ENCODE measurements at places on chromosomes 6 and 20.

- no peaks in the 10 kb centered on the region for H3K36me3 ChIP-seq
- H3K4me1 ChIP-seq: peaks cover 65% of the 10 kb centered on the region
- no peak overlapping the region for H3K27ac ChIP-seq
These were observed 36.0 kb downstream of the STK35 start for GRCh38 chr20:2137552-2138201.

GRCh38 chr6:10413850-10414738 is 780 bp downstream of the TFAP2A start:
- H3K27me3 ChIP-seq: peaks cover 83% of the 10 kb centered on the region
- H3K4me3 ChIP-seq: no peak overlapping the region
- no peak overlapping the region for H3K27ac ChIP-seq
- peaks cover 45% of the 10 kb centered on the region for H3K4me1 ChIP-seq
- DNase-seq: no peak
- no peaks in the 10 kb centered on the region for H3K36me3 ChIP-seq

- no peaks in the 10 kb centered on the region for H3K36me3 ChIP-seq
- H3K4me1 ChIP-seq: peaks cover 55% of the 10 kb centered on the region
- no peak for DNase-seq
- no peaks in the 10 kb centered on the region for H3K27me3 ChIP-seq
- peak overlapping the region; percentile 12 for H3K27ac ChIP-seq
These were observed 256.3 kb upstream of the TAB2 start for GRCh38 chr6:149060985-149061760.

DNA sequence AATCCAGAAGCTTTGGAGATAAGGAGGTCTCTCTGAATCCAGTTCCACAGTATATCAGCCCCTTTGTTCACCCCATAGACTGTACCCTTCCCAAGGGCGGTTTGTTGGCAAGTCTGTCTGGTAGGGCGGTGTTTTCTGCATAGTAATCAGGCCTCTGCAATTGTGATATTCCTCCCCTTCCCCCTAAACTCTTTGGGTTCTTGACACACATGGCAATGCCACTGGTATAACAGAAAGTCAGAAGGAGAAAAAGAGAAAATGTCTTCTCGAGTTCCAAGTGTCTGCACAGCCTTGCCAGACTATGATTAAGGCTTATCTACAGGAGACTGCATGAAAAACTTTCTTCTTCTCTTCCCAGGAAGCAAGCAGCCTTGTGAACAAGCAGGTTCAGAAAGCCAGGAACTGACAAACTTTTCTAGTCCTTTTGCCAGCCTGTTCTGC is 45.6 kb downstream of the FOXO3 start:
- H3K36me3 ChIP-seq: no peaks in the 10 kb centered on the region
- H3K27me3 ChIP-seq: no peaks in the 10 kb centered on the region
- peaks cover 67% of the 10 kb centered on the region for H3K4me1 ChIP-seq
- H3K27ac ChIP-seq: no peak overlapping the region
- no peak overlapping the region for H3K4me3 ChIP-seq
- DNase-seq: no peak

DNA sequence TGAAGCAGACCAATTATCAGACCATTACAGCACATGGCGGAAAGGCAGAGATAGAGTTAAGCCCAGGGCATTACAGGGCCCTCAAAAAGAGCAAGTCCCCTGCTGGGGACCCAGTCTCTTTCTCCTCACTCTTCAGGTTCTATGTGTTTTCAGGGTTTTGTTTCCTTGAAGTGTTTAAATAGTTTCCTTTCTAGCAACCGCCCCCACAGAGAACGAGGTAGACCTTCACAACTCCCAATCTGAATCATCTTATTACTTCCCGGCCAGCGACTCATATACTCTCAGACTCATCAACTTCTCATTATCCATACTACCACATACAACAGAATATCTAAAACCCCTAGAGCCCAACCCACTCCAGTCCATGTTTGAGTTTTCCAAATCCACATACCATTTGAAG is 526.6 kb upstream of the ARID1B start:
- H3K27me3 ChIP-seq: no peaks in the 10 kb centered on the region
- H3K4me3 ChIP-seq: no peak overlapping the region
- no peak for DNase-seq
- no peak overlapping the region for H3K27ac ChIP-seq
- no peaks in the 10 kb centered on the region for H3K4me1 ChIP-seq

- no peaks in the 10 kb centered on the region for H3K36me3 ChIP-seq
- no peaks in the 10 kb centered on the region for H3K27me3 ChIP-seq
- H3K4me3 ChIP-seq: no peak overlapping the region
- H3K27ac ChIP-seq: no peak overlapping the region
- no peak for DNase-seq
These were observed 61.4 kb upstream of the MOCS1 start for GRCh38 chr6:39995633-39996032.

DNA sequence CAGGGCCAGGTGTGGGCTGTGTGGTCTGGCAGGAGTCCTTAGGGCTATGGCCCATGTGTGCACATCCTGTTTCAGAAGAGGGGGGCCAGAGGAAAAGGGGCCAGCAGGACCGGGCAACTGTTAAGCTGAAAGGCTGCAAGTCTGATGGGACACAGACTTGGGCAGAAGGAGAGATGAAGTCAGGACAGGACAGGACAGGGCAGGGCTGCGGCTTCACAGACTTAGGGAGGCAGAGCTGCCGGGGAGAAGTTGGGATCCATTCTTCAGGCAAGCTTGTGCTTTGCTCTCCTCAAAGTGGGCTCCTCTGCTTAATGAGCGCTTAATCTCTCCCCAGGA is 28.7 kb downstream of the MOCS1 start:
- H3K27ac ChIP-seq: no peak overlapping the region
- DNase-seq: no peak
- H3K4me3 ChIP-seq: no peak overlapping the region
- peaks cover 2% of the 10 kb centered on the region for H3K4me1 ChIP-seq
- H3K36me3 ChIP-seq: peaks cover 7% of the 10 kb centered on the region
- no peaks in the 10 kb centered on the region for H3K27me3 ChIP-seq

DNA sequence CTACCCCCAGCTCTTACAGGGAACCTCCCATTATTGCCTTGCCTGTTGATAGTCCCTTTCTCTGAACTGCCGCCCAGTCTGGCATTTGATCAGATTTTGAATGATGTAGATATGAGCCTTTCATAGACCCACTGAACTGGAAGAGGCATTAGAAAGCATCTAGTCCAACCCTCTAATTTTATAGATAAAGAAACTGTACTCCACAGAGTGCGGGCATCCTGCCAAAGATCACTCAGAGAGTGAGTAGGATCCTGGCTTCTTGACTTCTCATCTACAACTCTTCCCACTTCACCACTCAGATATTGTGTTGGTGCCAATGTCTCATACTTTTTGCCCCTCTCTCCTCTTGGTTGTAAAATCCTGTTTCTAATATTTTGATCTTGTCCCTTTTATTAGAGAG is 179.2 kb upstream of the BMP2 start:
- DNase-seq: peak; percentile 54
- no peaks in the 10 kb centered on the region for H3K4me1 ChIP-seq
- H3K36me3 ChIP-seq: no peaks in the 10 kb centered on the region
- no peak overlapping the region for H3K4me3 ChIP-seq
- H3K27me3 ChIP-seq: no peaks in the 10 kb centered on the region

- H3K27ac ChIP-seq: no peak overlapping the region
- no peak overlapping the region for H3K4me3 ChIP-seq
- H3K27me3 ChIP-seq: no peaks in the 10 kb centered on the region
- H3K4me1 ChIP-seq: no peaks in the 10 kb centered on the region
- DNase-seq: no peak
- H3K36me3 ChIP-seq: no peaks in the 10 kb centered on the region
These were observed 75.2 kb upstream of the GLP1R start for GRCh38 chr6:38973178-38974057.

GRCh38 chr20:38354227-38354626 is 7.9 kb downstream of the LBP start:
- no peaks in the 10 kb centered on the region for H3K27me3 ChIP-seq
- no peaks in the 10 kb centered on the region for H3K36me3 ChIP-seq
- no peak for DNase-seq
- H3K27ac ChIP-seq: no peak overlapping the region

DNA sequence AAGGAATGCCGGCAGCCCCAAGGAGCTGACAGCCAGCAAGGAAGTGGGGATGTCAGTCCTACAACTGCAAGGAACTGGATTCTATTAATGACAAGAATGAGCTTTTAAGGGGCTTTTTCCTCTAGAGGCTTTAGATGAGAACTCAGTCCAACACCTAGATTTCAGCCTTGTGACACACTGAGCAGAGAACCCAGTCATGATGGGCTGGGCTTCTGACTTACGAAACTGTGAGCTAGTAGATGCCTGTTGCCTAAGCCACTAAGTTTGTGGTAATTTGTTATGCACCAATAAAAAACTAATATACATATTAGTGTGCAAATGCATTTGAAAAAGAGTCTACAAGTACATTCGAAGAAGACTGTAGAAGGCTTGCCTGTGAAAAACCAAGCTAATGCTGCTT is 263.3 kb downstream of the SOX4 start:
- no peaks in the 10 kb centered on the region for H3K27me3 ChIP-seq
- no peak for DNase-seq
- no peaks in the 10 kb centered on the region for H3K4me1 ChIP-seq

DNA sequence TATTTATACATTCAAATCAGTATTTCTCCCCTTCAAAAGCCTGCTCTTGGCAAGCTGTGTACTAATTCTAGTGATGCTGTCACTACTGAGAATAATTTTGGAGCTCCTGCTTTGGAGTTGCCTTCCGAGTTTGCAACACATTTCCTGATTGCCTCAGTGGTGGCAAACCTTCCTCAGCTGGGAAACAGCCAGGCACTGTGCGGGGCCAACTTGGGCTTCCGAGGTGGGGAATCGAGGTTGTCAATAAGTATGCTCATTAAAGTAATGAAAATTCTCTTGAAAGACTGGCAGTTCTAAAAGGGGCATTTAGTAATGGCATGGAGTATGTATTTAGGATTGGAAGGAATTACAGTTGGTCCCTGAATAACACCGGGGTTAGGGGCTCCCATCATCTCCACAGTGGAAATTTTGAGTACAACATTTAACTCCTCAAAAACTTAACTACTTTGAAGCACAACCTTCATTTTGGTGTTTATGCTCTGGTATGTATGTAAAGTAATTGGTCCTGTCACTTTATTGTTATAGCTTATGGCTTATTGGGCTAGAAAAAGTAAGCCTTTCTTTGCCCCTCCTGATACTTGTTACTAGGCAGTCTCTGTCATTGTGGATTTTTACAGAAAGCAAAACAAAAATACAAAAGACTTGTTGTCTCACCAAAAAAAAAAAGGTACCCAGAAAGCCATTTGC is 2.7 kb downstream of the PAQR8 start:
- peak overlapping the region; percentile 11 for H3K27ac ChIP-seq
- no peak overlapping the region for H3K4me3 ChIP-seq
- no peaks in the 10 kb centered on the region for H3K27me3 ChIP-seq
- H3K4me1 ChIP-seq: peaks cover 14% of the 10 kb centered on the region
- H3K36me3 ChIP-seq: no peaks in the 10 kb centered on the region
- no peak for DNase-seq

- H3K4me1 ChIP-seq: no peaks in the 10 kb centered on the region
- H3K27ac ChIP-seq: no peak overlapping the region
- H3K36me3 ChIP-seq: no peaks in the 10 kb centered on the region
These were observed 58.2 kb upstream of the NKX2-2 start for GRCh38 chr20:21571841-21572690.

DNA sequence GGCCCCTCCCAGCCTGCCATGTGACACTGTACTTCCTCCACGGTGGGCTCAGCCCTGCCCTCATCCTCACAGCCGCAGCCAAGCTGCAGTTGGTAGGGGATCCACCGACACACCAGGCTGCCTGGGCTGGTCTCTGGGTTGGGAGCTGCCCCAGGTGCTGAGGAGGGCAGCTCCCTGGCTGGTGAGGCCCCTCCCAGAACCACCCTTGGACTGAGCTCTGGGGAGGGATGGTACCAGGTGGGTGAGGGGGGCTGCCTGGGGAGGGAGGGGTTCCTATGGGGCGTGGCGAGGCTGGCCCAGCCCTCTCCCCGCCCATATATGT is 185 bp upstream of the TNFRSF6B start:
- no peak overlapping the region for H3K27ac ChIP-seq
- DNase-seq: no peak
- no peaks in the 10 kb centered on the region for H3K27me3 ChIP-seq

DNA sequence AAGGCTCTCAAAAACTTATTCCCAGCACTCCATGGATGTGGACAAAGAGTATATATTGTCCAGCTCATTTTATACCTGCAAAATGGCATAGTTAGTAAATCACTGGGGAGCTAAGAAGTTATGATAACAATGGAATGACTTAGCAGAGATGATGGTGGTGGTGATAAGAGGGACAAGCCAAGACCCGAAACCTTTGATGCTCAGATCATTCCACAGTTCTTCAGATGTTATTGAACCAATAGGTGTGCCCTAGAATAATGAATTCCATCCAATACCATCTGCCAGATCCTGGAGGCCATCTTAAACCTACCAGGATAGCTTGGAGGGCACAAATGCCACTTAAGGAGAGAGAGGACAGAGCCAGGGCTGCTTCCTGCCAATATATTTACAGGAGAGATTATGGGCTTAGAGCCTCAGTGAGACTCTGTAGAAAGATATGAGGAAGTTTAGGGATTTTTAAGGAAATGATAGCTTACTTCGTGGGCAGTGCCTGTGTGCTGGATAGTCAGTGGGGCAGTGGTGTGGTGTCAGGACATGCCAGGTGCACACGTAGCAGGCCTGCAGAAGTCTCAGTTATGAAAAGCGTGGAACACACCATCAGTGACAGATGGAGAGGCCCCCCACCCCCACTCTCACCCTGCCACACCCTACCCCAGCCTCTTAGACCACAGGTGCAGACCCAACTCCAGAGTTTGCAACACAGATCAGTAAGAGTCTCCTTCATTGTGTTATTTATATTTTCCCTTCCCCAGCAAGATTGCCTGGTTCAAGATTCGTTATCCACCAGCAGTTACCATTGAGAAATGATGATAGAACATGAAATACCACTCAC is 209.7 kb upstream of the SUPT3H start:
- no peaks in the 10 kb centered on the region for H3K27me3 ChIP-seq
- H3K27ac ChIP-seq: no peak overlapping the region
- H3K4me3 ChIP-seq: no peak overlapping the region
- H3K36me3 ChIP-seq: no peaks in the 10 kb centered on the region
- no peak for DNase-seq

DNA sequence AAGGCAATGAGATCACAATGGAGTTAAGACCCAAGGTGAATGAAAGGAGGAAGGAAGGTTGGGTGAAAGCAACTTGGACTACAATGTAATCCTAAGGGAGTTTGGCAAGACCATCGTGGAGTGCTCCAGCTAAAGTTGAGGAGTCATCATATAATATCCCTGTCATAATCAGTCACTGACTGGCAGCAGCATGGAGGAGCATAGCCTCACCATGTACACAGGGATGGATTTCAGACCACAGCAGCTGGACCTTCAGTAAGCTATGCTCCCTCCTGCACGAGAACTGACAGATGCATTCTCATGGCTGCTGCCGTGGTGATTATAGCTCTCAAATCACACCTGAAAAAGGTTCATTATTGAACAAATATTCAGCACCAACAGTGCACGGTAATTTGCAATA is 43.0 kb downstream of the GOPC start:
- no peak overlapping the region for H3K4me3 ChIP-seq
- H3K4me1 ChIP-seq: peaks cover 27% of the 10 kb centered on the region
- H3K27ac ChIP-seq: peak overlapping the region; percentile 37

DNA sequence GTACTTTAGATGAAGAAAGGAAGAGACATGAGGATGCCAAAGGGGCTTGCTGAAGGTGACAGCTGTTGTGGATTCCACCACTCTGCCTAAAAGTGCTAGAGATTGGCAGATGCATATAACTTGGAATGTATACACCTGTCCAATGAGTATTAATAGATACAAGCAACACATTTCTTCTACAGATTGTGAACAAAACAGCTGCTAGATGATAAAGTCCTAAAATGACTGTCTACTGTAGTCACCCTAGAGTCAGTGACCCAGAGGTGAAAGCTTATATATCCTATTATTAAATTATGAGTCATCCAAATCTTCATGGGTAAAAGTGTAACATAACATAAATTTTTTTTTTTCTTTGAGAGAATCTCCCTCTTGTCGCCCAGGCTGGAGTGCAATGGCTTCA is 5.2 kb downstream of the RNF217 start:
- no peaks in the 10 kb centered on the region for H3K36me3 ChIP-seq
- DNase-seq: no peak
- H3K27me3 ChIP-seq: no peaks in the 10 kb centered on the region
- no peak overlapping the region for H3K27ac ChIP-seq
- no peak overlapping the region for H3K4me3 ChIP-seq

All from thyroid gland (tissue), 4 donors.